Glutamatergic neuron (in vitro differentiated cells): ENCODE measurements at places on chromosomes 13 and 19.
A peak's percentile ranks its signal among the peaks of the same experiment; 100 is the strongest.

DNA sequence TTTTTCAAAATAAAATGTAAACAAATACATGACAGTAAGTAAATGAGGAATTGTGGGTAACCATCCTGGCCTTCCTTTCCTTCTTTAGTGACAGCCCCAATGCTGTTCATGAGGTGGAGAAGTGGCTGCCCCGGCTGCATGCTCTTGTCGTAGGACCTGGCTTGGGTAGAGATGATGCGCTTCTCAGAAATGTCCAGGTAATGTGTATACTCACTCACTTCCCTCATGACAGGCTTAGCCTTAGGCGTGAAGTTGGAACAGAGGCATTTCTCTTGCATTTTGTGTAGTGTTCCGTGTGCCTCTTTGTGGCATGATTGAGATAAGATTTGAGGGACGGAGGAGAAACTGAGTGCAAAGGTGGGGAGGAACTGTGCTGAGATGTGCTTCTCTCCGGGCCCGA lies 12.0 kb downstream of the NAXD start:
- DNase-seq: no peak

DNA sequence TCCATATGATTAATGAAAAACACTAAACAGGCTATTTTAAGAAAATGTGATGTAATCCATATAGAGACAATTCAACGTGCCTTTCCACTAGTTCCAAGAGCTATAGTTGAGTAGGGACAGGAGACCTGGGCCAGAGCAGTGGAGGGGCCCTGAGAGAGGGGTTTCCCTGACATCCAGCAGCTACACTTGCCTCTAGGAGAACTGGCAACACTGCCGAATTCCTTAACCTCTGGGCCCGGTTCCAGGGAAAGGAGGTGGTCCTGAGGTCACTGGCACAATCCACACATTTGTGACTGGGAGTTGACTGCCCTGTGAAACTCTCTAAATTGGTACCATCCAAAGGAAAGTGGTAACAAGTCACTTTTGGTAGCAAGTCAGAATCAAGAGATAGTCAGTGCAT lies 264.4 kb downstream of the DCLK1 start:
- DNase-seq: no peak

GRCh38 chr19:1590641-1591397 lies 1.8 kb downstream of the MBD3 start:
- peak; percentile 46 for DNase-seq

DNA sequence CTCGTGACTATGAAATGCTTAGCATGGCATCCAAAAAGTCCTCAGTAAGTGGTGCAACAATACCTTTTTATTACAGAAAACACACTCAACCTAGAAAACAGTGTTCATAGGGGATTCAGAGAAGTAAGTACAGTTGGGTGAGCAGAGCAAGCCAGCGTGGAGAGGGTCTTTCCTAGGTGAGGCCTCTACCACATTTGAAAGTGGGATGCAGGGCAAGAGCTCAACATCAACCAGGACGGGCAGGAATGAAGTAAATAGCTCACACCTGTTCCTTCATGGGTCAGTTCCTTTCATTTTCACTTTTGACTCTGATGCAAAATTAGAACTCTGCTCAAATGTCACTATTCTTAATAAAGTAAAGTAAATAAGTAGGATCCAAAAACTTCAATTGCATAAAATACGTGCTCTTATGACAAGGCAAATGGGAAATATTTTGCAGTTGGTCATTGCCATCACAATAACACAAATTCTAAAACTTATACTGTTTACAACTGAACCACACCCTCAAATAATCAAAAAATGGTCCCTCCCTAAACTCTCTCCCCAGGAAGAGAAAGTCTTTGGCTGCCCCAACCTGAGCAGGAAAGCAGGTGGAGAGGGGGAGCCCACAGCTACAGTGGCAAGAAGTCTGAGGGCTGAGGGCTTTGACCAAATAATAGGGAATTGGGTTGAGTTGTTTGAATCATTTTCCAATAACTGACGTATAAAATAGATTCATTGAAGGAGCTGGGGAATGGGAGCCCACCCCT lies 20.2 kb downstream of the CHAMP1 start:
- DNase-seq: no peak

DNA sequence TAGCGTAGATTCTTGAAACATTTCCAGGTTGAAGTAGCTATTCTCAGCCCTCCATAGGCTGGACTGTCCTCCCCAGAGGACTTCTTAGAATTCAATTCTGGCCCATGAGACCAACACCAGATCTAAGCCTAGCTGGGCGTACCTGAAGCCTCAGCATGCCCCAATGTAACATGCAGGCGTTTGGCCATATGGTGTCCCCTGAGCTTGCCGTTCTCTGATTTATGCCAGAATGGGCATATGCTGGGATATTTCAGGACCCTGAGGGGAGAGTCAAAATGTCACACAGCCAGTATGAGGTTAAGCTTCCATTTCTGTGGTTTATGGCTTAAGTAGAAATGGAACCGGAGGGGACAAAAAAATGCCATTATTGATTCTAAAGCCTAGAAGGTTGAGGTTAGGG lies 317.7 kb upstream of the OBI1 start:
- DNase-seq: peak; percentile 49

- peak; percentile 86 for DNase-seq
Measured at GRCh38 chr19:4456843-4457653, 546 bp downstream of the UBXN6 start.

DNA sequence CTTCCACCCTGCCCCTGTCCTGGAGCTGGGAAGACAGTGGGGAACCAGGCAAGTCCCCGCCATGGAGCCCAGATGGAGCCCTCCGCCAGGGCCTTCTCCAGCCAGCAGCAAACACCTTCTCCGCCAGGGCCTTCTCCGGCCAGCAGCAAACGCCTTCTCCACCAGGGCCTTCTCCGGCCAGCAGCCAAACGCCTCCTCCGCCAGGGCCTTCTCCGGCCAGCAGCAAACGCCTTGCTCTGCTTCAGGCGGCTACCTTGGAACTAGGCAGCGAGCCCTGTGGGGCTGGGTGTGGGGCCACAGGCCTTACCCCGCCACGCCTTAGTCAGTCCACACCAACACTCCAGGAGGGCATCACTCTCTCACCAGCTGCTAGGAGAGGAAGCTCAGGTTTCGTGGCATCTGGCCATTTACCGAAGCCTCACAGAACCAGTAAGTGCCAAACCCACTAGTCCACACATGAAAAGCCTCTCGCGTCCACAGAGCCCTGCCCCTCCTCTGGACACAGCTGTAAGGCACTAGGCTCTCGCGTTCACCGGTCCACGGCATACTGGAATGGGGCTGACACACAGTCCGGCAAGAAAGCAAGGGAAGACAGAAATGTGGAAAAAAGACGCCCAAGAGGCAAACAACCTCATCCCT lies 41.0 kb downstream of the MLLT1 start:
- peak; percentile 26 for DNase-seq

GRCh38 chr13:46303742-46304385 lies 83.2 kb downstream of the RUBCNL start:
- DNase-seq: no peak

DNA sequence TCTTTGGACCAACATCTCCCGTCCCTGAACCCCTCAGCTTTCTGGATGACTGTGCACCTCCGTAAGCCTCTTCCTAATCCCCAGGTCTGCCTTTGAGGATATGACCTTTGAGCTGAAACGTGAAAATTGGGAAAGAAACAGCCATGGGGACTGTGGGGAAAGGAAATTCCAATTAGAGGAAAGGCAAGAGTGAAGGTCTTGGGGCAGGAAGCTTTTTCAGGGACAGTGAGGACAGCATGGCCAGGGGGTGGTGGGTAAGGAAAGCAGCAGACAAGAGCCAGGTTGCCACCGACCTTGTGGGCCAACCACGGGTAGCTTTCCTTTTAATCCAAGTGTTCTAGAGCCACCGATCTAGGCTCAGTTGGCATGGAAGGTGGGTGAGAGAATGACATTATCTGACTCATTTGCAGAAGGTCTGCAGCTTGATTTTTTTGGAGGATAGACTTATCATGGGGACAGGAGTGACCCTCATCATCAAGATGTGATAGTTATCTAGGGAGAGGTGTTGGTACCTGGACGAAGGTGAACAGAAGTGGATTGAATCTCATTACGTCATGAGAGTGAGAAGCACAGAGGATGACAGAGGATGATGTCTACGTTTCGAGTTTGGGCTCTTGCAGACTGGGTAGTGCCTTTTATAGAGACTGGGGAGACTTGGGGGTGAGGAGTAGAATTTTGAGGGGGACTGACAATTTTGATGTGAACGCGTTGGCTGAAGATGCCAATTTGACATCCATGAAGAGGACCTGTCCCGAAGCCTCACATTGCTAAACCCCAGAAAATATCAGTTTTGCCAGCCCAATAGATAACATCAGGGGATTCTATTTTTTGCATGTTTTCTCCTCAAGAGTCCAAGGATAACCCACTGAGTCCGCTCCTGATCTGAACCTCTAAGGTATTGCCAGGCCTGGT lies 136.7 kb upstream of the PEG3 start:
- no peak for DNase-seq

DNA sequence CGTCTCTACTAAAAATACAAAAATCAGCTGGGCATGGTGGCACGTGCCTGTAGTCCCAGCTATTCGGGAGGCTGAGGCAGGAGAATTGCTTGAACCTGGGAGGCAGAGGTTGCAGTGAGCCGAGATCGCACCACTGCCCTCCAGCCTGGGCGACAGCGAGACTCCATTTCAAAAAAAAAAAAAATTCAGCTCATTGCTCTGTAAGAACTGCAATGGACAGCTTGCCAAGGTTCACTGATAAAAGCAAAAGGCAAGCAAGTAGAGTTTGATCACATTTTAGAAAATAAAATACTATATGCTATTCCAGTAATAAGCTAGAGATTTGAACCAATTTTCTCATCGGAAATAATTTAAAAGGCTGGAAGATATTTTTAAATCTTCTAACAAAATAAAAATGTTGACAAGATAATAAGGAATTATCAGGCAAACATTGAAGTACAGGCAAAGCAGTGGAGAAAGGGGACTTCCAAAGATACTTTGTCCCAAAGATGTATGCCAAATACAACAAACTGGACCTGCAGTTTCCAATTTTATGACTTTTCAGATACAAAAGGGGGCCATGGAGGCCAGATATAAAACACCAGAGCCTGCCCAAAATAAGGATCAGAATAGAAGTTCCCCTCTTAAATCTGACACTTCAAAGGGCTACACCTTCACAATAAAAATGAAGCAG lies 29.6 kb downstream of the SLC6A16 start:
- no peak for DNase-seq

DNA sequence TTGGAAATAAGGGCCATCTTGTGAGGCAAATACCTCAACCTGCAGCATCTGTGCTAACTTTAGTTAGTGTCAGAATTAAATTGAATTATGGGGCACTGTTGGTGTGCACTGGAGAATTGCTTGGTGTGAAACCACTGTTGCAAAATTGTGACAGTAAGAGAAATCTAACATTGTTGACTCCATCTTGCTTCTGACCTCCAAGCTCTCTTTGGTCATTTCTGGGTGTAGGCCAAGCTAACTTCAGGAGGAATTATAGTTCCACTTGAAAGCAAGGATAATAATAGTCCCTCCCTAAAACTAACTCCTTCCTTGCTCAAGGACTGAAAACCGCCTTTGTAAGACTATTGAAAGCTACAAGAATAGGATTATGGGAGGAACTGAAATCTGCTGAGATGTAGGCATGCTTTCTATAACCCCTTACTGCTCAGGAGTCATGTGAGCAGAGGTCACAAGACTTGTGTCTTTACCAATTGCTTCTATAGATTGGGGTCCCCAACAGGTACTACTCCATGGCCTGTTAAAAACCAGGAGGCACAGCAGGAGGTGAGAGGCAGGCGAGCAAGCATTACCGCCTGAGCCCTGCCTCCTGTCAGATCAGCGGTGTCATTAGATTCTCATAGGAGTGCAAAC lies 24.9 kb upstream of the GAS6 start:
- DNase-seq: no peak

- no peak for DNase-seq
Measured at GRCh38 chr13:60441761-60442160, 44.7 kb downstream of the TDRD3 start.

- DNase-seq: no peak
Measured at GRCh38 chr13:94607939-94608338, 6.3 kb downstream of the GPR180 start.

- DNase-seq: no peak
Measured at GRCh38 chr19:54708781-54709180, 15.5 kb upstream of the KIR3DL3 start.

- DNase-seq: no peak
Measured at GRCh38 chr19:45745606-45746005, 12.4 kb downstream of the MEIOSIN start.

GRCh38 chr19:7545904-7546303 lies 10.4 kb downstream of the PNPLA6 start:
- no peak for DNase-seq

- no peak for DNase-seq
Measured at GRCh38 chr13:46289260-46289955, 77.7 kb downstream of the LRRC63 start.

- peak; percentile 71 for DNase-seq
Measured at GRCh38 chr19:15010501-15011300, 31.0 kb upstream of the SLC1A6 start.

GRCh38 chr13:37526710-37527473 lies 71.7 kb downstream of the POSTN start:
- DNase-seq: no peak

DNA sequence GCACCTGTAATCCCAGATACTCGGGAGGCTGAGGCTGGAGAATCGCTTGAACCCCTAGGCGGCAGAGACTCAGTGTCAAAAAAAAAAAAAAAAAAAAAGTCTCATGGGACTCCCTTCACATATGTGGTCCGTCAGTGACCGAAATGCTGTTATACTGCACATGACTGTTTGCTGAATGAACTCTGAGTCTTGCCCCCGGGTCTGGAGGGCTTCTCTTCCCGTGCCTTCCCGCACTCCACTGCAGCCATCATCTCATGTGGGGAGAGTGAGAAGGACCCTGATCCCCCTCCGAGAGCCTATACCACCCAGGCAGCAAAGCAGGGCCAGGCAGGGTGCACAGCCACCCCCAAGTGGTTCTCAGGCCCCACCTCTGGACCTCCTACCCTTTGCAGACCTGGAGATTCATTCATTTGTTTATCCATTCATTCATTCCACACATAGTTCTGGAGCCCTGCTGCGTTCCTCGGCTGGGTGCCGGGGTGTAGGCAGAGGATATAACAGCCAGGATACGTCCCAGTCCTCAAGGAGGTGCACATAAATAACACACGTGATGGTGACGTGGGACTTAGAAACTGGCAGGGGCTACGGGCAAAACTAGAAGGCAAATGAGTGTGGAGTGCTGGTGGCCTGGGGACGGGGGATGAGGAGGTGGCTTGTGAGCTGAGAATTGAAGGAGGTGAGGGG lies 14.2 kb downstream of the NDUFA11 start:
- DNase-seq: no peak

DNA sequence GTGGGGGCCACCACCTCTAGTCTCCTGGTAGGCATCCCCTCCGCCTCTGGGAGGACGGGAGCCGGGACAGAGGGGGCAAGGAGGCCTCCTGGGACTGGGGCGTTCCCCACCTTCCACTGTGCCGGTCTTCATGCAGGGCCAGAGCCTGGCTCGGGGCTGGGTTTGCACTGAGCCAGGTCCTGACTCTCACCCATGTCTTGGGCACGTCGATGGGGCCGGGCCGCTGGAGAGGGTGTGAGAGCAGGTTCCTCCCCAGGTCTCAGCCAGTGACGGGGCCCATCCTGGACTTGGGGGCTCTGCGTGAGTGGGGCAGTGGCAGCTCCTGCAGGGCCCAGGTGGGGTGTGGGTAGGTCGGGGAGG lies 26.6 kb downstream of the ATP11A start:
- no peak for DNase-seq

- no peak for DNase-seq
Measured at GRCh38 chr13:20297181-20297580, 65.1 kb upstream of the GJB6 start.
